ENCODE measurements at places on chromosomes 1 and 21.

DNA sequence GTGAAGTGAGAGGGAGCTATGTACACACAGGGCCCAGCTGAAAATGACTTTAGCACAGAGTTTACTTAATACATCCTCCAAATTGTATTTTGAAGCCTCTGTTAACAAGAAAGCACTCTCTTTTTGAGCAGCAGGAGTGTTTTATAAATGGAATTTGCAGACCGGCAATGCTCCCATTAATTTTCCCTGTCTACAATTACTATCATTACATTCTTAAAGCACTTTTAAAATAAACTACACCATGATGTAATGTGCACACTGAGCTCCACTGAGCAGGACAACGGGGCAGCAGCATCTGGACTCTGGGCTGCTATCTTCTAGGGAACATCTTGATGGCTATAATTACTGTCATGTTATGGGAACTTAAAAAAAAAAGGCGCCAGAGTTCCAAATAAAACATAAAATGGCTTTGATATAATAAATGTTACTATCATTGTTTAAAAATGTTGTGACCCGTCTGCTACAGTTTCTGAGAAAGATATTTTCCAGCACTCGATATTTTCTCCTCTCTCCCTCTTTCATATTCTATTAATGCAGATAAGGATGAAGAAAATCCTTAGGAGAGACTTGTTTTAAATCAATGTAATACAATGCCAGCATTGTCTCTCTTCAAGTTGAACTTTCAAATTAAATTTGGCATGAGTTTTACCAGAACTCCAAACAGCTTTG lies 150.9 kb downstream of the HLX start:
- no peak for DNase-seq

GRCh38 chr1:246063013-246063616 lies 444.0 kb downstream of the SMYD3 start:
- DNase-seq, result no peak

DNA sequence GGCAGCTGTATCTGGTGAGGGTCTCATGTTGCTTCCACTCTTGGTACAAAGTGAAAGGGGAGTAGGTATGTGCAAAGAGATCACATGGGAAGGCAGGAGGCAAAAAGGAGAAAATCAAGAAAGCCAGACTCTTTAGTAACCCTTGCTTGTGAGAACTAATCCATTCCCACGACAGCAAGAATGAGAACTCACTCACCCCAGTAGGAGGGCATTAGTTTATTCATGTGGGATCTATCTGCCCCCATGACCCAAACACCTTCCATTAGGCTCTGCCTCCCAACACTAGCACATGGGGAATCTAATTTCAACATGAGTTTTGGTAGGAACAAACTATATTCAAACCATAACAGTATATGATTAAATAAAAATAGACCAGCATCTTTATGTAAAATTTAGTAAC lies 57.6 kb downstream of the ZNHIT6 start:
- DNase-seq, result no peak

GRCh38 chr1:6523566-6523965 lies 30.7 kb downstream of the NOL9 start:
- DNase-seq, result no peak

GRCh38 chr1:243746751-243747150 lies 103.3 kb downstream of the AKT3 start:
- DNase-seq, result no peak

DNA sequence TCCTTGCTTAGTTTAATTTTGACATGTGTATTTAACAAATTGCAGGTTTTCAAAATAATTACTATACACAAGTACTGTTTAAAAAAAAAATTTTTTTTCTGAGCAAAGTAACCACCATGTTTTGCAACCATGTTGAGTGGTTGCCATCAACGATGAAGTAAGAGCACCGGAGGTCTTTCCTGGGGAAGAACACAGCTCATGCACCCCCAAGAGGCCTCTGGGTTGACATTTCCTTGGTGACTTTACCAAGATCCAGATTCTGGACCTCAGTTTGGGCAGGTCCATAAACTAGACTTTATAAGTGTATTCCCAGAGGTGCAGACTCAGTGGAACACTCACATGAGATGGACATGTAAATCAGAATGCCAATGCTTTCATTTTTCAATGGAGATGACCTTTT lies 36.8 kb upstream of the RALGPS2 start:
- no peak for DNase-seq

- no peak for DNase-seq
Observed at GRCh38 chr21:44931501-44932407, 8.1 kb upstream of the SLX9 start.

- DNase-seq, result no peak
Observed at GRCh38 chr1:211527888-211528287, 35.9 kb upstream of the RD3 start.

DNA sequence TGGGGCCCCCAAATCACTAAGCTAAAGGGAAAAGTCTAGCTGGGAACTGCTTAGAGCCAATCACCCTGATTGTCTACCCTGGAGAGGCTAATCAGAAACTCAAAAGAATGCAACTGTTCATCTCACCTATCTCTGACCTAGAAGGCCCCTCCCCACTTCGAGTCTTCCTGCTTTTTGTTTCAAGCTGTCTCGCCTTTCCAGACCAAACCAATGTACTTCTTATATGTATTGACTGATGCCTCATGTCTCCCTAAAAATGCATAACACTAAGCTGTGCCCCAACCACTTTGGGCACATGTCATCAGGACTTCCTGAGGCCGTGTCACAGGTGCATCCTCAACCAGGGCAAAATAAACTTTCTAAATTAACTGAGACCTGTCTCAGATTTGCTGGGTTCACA lies 209.5 kb downstream of the APP start:
- DNase-seq, result no peak

DNA sequence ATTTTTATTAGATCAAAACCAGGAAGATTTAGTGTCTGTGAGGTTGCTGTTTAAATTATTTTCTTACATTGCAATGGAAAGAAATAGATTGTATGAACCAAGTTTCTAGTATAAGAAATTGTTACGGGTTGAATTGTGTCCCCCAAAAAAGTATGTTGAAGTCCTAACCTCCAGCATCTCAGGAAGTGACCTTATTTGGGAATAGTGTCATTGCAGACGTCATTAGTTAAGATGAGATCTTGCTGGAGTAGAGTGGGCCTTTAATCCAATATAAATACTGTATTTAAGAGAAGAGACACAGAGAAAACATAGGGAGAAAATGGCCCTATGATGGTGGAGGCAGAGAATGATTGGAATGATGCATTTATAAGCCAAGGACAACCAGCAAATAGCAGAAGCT lies 188.7 kb upstream of the SAMSN1 start:
- no peak for DNase-seq

GRCh38 chr1:93749487-93749886 lies 67.8 kb upstream of the BCAR3 start:
- DNase-seq, result no peak

GRCh38 chr1:23908453-23909341 lies 4.5 kb downstream of the CNR2 start:
- DNase-seq, result peak; percentile 67

- no peak for DNase-seq
Observed at GRCh38 chr1:118841521-118841920, 146.6 kb downstream of the TBX15 start.

- no peak for DNase-seq
Observed at GRCh38 chr1:52748119-52748518, 21.9 kb downstream of the ZYG11B start.

- DNase-seq, result no peak
Observed at GRCh38 chr1:58895082-58895481, 111.2 kb upstream of the JUN start.

DNA sequence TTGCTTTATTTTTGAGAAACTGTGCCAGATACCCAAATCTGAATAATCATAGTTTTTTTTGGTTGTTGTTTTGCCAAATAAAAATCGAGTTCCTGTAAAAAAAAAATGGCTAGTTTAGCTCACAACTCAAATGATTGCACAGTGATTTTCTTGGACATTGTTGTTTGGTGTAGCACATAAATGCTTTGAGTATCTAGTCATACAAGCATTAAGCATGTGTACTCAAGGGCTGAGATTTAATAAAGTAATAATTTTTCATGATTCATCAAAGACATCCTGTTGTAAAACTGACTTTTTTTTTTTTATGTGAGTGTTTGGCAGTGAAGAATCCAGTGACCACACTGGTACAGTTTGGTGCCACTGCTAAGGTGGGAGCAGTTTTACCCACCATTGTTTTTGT lies 18.8 kb downstream of the ITSN1 start:
- no peak for DNase-seq

- DNase-seq, result no peak
Observed at GRCh38 chr1:65113298-65113697, 34.7 kb upstream of the AK4 start.

- DNase-seq, result no peak
Observed at GRCh38 chr1:34155860-34156259, 9.2 kb downstream of the CSMD2 start.

- no peak for DNase-seq
Observed at GRCh38 chr1:36447450-36447849, 2.8 kb downstream of the OSCP1 start.

DNA sequence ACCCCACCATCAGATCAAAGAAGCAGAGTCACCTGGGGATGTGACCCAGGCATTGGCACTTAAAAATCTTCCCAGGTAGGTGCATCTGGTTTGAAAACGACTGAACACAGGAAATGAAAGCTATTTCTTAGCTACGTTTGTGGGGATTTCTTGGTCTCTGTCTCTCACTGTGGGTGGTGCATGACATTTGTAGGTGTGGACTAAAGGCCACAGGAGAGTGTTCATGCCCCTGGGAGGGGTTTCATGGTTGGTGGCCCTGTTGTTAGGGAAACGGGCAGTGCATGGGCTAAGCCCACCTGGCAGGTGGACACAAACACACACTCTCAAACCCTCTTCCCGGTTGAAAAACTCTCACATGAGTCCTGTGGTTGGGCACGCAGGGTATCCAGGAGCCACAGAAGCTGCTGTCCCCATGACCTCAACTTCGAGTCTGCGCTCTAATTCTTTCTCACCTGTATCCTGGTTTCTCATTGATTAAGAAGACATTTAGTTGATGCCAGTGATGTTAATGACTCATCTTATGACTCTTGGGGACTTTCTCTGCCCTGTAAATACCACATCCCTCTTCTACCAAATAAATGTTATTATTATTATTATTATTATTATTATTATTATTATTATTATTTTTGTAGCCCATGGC lies 119.4 kb downstream of the MRPS6 start:
- peak; percentile 58 for DNase-seq

DNA sequence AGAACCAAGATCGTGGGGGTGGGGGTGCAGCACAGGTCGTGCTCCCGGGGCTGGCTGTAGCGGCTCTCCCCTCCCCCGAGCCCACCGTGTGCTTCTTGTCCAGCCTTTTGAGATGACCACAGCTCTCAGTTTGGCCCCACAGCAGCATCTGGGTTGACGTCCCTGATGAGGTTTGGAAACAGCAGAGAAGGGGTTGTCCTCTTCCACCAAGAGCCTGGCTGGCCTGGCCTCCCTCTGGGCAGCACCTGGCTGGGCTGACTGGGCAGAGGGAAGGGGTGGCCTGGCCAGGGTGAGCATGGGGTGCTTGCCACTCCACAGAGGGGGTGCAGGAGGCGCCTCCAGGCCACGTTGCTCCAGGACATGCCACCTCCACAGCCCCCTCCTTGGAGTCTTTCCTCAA lies 61.5 kb downstream of the SKI start:
- DNase-seq, result no peak

DNA sequence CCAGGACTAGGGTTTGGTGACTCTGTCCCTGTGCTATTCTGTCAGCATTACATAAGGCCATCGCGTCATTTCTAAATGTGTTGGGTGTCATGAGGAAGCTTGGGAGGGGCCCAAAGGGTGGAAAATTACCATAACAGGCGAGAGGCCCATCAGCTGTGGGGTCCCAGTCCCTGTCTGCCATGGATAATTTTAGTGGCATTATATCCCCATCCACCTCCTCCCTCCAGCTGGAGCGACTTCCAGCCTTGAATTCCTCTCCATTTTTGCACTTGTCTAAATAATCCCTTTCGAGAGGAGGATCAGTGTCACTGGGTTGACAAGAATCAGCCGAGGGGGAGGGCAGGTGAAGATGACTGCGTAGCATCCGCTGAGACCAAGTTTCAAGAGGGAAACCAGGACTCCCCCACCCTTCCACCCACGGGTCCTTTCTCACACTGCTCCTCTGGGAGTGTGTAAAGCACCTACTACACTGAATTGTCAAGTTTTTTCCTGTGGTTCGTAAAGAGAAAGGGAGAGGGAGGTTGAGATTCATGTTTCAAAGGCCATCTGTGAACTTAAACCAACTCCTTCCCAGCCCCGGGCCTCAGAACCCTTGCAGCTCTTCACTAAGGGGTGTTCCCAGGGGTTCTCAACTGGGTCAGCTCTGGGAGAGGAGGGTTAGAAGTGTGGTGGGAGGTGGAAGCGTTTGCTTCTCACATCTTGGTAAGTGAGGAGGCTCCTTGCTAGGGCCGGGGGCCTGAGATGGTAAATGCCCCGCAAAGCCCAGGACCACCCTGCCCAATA lies 29.2 kb downstream of the VASH2 start:
- DNase-seq, result peak; percentile 57

- DNase-seq, result no peak
Observed at GRCh38 chr21:45175326-45176095, 101.1 kb downstream of the ADARB1 start.
